ENCODE measurements at places on chromosomes 12 and 14.

DNA sequence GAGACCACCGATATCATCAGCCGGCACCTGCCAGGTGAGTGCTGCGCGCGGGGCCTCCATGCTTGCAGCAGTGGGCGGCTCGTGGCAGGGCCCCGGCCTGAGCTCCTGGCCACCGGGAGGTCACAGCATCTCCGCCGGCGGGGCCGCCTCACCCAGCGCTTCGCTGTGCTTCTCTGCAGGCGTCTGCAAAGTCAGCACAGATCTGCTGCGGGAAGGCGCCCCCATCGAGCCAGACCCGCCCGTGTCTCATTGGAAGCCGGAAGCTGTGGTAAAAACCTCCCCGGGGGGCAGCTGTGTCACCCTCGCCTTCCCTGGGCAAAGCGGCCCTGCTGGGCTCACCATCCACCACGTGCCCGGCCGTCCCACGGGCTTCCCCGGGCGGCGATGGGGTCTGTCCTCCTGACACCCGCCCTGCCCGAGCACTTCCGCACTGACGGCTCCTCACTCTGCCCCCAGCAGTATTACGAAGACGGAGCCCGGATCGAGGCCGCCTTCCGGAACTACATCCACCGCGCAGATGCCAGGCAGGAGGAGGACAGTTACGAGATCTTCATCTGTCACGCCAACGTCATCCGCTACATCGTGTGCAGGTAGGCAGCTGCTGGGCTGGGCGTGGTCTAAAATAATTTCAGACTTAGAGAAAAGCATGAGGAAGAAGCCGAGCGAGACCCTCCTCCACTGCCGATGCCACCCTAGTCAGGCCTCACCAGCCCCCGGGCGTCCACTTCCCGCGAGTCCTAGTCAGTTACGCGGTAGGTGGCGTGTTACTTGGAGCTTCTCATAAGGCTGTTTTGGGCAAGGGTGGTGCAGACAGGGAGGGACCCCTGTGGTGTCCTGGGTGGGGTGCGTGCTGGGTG lies 7.1 kb downstream of the PGAM5 start:
- DNase-seq = no peak

GRCh38 chr12:102050660-102051430 lies 10.9 kb downstream of the WASHC3 start:
- DNase-seq = no peak

DNA sequence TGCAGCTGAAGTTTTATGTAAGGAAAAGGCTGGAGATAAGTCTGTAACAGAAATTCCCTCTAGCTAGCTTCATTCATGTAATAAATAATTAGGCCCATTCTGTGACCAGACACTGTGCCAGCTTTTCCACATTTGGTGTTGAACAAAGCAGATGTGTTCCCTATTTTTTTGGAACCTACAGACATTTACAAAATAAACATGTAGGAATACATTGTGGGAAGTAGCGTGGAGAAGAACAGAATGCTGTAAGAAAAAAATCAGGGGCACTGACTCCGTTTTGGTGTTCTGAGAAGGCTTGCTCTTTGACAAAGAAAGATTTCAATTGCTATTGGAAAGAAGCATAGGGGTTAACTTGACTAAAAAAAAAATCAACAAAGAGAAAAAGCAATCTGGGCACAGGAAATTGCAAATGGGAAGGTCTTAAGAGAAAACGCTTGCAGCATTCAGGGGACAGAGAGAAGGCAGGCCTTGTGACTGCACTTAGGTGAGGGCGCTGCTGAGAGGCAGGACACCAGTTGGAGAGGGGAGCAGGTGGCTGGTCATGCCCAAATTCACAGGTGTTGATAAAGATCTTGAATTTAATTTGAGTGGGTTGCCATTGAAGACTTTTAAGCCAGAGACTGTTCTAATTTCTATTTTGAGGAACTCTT lies 4.0 kb downstream of the FAR2 start:
- peak; percentile 6 for DNase-seq

- DNase-seq = no peak
These were observed 33.8 kb downstream of the TOGARAM1 start for GRCh38 chr14:44995770-44996294.

GRCh38 chr14:79161571-79161970 lies 991.4 kb downstream of the NRXN3 start:
- no peak for DNase-seq

DNA sequence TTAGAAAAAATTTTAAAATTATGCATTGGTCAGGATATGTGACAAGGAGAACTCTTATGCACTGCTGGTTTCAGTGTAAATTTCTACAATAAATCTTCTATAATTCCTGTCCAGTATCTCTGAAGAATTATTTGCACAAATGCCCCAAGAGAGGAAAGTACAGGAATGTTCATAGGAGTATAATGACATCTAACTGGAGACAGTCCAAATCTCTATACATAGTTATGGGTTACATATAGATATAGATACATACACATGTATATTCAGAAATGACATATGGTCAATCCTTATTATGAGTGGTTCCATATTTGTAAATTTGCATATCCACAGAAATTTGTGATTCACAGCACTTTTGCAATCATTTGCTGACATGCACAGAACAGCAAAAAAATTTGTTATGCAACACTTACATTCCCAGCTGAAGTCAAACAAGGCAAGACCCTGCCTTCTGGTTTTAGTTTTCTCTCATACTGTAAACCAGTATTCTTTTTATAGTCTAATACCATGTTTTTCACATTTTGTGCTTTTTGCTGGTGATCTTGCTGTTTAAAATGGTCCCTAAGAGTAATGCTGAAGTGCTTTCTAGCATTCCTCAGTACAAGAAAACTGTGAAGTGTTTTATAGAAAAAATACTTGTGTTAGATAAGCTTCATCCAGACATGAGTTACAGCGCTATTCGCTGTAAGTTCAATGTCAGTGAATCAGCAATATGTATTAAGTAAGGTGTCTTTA lies 103.8 kb downstream of the SLC16A7 start:
- DNase-seq = no peak

DNA sequence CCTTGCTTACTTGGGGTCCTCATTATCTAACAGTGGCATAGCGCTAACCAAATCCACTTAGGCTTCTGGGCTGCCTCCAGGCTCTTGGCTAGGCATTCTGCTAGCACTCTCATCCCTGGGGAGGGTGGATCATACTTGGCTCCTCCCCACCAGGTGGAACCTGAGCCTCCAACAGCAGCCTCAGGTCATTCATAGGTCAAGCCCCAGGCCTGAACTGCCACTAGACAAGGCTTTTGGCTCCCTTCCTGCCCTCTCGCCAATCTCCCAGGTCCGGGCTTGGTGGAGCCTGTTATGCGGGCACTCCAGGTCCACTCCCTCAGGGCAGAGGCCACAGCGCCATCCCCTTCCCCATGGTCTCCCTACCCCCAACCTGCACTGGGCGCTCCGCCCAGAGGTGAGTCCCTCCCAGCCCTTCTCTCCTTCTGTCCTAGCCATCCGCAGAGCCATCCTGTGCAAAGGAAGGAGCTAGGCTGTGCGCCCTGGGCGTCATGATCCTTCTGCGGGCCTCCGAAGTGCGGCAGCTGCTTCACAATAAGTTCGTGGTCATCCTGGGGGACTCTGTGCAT lies 154.9 kb upstream of the AMIGO2 start:
- DNase-seq = peak; percentile 58

- DNase-seq = no peak
These were observed 1001.8 kb downstream of the BCL11B start for GRCh38 chr14:98270201-98270600.

DNA sequence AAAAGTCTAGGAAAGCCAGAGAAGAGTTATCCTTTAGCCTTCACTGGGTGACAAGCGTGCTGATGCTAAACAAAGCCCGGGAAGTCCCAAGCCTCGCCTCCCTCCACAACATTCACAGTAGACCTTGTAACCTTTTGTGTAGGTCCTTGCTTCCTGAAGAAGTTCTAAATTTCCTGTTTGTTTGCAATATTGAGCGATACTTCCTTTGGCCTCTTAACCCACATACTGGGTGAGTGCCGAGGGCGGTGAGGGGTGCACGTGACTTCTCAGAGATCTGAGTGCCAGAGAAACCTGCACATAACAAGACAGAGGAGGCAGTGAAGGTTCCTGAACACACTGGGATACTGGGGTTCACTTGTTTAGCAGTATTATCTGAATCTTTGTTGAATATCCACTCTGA lies 134.3 kb downstream of the PLXNC1 start:
- DNase-seq = peak; percentile 22

DNA sequence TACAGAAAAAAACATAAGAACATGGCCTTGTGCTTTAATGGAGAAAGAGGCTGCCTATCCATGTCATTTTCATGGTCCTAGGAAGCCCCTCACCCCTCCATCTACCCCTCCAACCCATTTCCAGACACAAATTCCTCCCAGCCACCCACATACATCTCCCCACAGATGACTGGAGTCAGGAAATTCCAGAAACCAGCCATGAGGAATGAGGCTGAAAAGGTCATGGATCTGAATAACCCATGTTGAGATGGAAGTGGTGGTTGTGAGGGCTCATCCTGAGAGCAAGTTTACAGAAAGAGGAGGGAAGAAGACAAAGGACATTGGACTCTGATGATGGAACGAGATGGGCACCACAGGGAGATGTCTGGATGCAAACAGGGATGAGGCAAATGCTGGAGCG lies 23.9 kb upstream of the C12orf42 start:
- no peak for DNase-seq

- no peak for DNase-seq
These were observed 30.9 kb upstream of the FBRSL1 start for GRCh38 chr12:132458846-132459641.

- DNase-seq = no peak
These were observed 8.3 kb downstream of the TNFRSF1A start for GRCh38 chr12:6333566-6333965.

DNA sequence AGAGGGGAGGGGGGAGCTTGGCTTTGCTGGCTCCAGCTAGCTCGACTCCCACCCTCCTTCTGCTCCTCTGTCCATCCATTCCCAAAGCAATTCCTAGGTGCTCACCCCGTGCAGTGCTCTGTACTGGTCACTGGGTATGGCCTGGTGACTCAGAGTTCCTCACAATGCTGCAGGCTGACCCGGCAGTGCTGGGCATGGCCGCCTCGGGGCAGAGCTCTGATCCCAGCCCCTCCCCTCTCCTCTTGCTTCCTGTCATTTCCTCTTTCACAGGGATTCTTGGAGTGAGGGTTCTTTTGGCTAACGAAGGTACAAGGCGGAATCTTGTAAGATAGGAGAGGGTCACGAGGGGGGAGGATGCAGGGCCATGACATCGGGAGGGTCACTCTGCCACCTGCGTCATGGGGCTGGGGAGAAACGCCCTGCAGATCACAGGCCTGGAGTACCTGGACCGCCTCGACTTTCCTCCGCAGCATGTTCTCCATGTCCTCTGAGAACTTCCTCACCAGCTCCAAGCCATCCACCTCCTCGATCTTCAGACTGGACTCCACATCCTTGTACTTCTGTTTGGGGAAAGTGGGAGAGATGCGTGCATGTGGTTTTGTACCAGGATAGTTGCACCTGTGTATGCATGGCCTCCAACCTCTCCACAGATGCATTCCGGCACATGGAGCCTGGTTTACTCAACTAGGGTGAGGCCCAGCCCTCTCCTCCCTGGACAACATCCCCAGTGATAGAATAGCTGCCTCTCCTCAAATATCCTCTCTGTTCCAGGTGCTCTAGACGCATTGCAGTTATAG lies 5.7 kb downstream of the CACNA2D4 start:
- no peak for DNase-seq

- DNase-seq = peak; percentile 87
These were observed 79.2 kb downstream of the B4GALNT3 start for GRCh38 chr12:538731-539539.

DNA sequence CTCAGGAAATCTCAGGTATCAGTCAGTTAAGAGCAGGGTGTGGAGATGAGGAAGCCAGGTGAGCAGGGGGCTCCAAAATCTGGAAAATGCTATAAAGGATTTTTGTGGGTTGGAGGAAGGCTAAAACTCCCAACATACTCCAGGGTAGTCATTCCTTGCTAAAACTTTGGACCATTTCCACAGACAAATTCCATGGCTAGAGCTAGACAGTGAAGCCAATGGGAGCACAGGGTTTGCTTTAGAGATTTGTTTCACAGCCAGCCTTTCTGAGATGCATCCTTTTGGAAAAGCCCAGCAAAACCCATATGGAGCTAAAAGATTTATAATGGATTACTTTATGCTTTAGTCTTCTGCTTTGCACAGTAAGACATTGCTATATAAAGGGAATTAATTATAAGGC lies 146.5 kb downstream of the SAMD4A start:
- no peak for DNase-seq

DNA sequence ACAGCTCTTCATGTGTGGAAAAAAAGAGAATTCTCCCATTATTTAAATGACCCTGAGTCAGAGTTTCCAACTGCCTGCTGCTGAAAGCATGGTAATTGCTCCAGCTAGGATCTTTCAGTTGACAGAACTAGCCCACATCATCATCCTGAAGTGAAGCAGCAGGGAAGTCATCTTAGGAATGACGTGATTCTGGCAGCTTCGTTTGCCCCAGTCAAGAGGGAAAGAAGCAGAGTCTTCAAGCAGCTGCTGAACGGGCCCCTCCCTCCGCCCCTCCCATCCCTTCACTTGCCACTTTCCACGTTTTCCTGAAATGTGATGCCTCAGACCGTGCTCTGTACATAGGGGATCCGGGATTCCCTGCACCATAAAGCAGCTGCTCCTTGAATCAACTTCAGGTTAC lies 455.0 kb upstream of the TMEM132C start:
- peak; percentile 8 for DNase-seq

- no peak for DNase-seq
These were observed 354.5 kb downstream of the NUAK1 start for GRCh38 chr12:105783983-105784947.

GRCh38 chr12:68481181-68481941 lies 129.3 kb upstream of the RAP1B start:
- DNase-seq = no peak

DNA sequence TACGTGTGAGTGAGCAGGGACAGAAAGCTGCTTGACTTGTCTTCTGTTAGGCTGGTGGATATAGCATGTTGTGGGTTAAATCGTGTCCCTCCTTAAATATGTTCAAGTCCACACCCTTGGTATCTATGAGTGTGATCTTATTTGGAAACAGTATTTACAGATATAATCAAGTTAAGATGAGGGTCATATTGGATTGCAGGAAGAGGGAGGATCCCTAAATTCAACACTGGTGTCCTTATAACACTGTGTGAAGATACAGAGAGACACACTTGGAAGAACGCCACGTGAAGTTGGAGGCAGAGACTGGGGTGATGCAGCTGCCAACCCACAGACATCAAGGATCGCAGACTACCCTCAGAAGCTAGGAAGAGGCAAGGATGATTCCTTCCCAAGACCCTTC lies 275.2 kb upstream of the SSTR1 start:
- no peak for DNase-seq

GRCh38 chr14:101562659-101563351 lies 1.5 kb downstream of the DIO3 start:
- no peak for DNase-seq

- DNase-seq = no peak
These were observed 485.0 kb downstream of the PRKD1 start for GRCh38 chr14:29442696-29443095.

GRCh38 chr14:68934066-68934465 lies 45.0 kb downstream of the ACTN1 start:
- no peak for DNase-seq

GRCh38 chr14:94476023-94476422 lies at the start of gene SERPINA9:
Gene SERPINA9, minus strand, starts transcription at chr14:94476197. Its CDS starts 6,357 bp downstream, at chr14:94469840.
- no peak for DNase-seq

Measured in NCI-H2029 (cell line).